NCI-H345 (cell line): ENCODE measurements at places on chromosomes 11 and 22.
A peak's percentile ranks its signal among the peaks of the same experiment; 100 is the strongest.

DNA sequence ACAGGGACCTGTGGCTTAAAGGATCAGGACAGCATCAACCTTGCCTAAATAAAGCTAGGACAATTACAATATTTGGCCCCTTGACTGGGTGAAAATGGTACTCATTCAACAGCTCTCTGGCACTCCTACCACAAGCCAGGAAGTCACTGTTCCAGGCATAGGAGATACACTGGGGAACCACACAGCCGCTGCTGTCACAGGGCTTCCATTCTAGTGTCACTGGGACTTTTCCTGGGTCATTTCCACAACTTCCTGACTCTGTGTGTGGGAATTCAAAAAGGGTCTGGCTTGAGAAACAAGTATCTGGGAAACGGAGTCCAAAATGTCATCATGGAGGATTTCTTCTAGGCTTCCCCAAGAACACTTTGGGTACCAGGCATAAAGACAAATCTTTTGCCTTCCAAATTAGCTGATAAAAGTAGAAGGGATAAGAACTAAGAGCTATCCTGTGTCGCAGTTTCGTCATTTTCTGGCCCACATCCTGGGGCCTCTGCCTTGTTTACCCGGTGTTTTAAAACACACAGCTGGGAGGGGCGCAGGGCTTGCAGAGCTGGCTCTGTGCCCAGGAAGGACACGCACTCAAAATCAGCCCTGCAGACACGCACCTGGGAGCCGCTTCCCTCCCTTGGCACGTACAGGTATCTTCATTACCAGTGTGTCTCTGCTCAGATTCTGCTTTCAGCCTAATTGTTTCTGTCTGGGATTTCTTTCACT lies 38.0 kb downstream of the TMEM45B start:
- peak; percentile 97 for DNase-seq

DNA sequence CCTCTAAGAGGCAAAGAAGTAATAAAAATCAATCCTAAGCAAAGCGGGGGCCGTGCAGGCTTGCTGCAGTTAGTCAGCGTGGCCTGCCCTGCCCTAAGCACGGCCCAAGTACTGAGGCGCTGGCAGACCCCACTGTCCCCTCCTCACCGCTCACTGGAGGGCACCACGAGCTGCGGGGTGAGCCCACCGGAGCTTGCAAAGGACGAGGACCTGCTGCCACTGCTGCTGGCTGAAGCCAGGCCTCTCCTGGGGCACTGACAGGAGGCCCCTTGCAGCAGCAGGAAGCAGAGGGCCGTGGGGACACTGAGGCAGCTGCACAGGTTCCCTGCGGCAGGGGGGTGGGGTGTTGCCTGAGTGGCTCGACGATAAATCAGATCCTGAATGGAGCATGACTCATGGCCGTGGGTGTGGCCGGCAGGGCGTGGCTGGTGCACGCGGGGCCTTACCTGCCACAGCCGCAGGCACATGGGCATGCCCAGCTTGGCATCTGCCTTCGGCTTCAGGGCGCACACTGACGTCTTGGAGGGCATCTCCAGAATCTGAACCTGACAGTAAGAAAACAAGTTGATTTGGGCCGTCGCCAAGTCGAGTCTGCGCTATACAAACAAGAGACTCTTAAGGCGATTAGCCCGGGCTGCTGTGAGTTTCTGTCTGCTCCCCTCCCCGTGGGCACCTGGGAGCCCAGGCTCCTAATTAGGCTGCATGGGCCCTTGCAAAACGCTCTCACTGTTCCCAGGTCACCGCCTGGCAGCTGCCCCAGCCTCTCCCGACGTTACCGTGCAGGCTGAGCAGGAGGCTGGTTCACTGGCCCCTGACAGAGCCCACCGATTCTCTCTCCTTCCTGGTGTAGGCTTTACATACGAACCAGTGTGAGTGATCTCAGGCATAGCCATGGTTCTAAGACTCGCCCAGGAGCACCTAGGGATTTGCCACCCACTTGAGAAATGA lies 45.9 kb downstream of the TBX1 start:
- peak; percentile 25 for DNase-seq

- no peak for DNase-seq
Measured at GRCh38 chr11:82092904-82093303, 640.8 kb downstream of the FAM181B start.

DNA sequence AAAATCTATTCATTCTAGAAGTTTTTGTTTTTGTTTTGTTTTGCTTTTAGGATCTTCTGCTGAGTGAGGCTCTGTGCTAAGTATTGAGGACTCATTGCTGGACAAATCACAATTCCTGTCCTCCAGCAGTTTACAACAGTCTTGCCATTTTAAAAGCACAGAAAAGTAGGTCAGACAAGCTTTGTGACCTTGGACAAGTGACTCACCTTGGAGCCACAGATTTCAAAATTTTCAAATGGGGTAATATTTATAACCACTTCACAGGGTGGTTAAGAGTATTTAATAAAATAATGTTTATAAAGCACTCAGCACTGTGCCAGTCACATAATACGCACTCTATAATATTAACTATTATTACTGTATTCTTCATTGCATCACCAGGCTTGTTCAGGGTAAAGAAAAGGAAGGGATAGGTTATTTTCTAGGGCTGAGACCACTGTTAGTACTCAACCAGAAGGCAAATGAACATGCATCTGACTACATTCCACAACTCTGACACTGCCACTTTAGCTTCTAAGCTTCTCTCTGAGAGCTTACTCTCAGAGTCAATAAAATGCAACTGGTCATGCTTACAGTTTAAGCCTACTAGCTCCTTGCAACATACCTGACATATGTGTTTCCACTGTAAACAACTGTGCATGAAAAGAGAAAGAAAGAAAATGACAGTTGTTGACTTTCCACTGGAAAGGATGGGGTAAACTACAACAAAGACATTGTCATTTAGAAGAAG lies 63.2 kb upstream of the FIBIN start:
- no peak for DNase-seq

DNA sequence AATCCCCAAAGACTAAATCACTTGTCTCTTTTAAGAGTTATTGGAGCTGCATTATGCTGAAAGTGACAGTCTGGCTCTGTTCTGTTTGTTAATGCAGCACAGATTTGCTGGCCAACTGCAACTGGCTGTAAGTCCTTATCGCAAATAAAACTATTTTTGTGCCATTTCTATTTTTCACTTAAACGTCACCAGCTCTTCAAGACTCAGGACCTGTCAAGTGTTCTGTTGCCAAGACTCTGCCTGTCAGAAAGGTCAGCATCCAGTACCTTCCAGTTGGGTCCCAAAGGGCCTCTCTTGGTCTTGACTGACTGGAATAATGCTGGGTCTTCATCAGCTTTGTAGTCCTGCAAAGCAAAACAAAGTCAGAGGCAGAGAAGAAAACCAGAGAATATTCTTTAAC lies 45.6 kb downstream of the PITPNB start:
- DNase-seq, result no peak

DNA sequence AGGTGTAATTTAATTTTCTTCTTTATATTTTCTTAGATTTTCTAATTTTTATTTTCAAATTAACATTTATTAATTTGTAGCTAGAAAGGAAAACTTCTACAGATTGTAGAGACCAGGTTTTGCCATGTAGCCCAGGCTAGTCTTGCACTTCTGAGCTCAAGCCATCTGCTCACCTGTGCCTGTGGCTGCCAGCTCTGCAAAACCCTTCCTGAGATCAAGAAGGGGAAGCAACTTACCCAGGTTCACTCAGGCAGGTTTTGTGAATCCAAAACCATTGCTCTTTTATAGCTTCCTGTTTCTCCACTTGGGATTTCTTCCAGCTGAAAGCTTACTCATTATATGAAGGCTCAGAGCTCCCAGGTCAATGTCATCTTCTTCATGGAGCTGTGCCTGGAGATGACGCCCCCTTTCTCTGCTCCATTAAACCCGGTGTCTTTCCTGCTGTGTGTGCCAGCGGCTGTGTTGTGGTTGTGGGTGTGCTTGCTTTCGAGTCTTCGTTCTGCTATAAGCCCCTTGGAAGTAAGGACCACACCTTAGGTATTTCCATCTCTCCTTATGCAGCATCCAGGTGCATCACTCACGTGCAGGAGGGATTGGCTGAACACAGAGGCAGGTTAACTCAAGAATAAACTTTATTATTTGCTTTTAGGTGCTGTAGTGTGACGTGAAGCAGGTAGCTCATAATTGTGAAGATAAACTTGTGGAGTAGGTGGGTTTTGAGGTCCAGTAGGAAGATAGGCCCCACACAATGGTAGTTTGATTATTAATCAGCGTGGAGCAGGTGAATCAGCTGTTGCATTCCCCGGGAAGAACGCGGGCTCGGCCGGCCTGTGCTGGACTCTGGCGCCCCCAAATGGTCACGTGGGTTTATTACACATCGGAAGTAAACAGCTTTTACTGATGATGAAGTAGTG lies 42.2 kb upstream of the INCENP start:
- peak; percentile 74 for DNase-seq

DNA sequence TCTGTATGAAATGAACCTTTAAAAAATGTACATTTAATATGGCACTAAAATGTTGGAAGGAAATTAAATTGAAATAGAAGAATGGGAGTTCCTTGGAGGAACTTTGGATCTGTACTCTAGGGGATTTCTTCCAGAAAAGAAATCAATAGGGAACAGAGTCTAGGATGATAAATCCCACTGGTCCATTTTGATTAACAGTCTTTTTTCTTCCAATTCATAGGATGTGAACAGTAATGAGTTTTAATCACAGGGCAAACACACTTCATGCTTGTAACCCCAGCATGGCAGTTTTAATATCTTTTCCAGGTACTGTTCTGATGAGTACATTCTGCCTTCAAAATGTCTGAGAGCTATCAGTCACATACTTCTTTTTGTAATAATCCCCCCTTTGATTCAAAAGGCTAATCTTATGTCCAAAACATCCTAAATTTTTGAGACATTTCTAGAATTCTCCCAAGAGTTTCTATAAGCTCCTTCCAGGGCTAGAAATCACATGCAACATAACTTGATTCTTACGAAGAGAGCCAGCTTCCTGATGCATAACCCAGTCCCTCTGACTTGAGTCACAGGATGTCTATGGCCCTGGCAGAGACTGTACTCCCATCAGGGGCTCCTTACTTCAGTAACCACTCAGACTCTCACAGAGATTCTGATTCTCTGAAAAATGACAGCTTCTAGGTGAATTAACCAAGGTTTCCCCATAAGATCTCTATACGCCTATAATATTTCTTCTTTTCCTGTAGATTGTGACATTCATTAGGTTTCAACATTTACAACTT lies 112.9 kb downstream of the SLC36A4 start:
- no peak for DNase-seq

- DNase-seq, result no peak
Measured at GRCh38 chr11:63417174-63417852, 47.7 kb downstream of the SLC22A9 start.

GRCh38 chr11:123640677-123641494 lies 13.5 kb downstream of the SCN3B start:
- DNase-seq, result peak; percentile 43

- DNase-seq, result no peak
Measured at GRCh38 chr11:113417428-113417827, 29.8 kb downstream of the ANKK1 start.

DNA sequence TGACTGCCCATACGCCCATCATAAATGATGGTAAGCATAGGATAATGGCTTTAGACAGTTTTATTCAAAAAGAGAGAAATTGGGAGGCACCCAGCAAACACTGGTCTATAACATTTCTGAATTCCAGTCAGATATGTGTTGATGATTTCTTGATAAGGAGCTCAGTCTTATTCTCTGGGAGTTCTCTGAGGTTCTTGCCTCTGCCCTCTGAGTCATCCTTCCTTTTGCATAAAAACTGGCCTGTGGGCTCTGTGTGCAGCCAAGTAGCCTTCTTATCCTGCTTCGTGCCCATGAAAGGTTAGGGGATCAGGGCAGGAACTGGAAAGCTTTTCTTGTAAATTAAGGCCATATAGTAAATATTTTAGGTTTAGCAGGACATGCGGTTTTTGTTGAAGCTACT lies 48.9 kb downstream of the FAR1 start:
- DNase-seq, result no peak

DNA sequence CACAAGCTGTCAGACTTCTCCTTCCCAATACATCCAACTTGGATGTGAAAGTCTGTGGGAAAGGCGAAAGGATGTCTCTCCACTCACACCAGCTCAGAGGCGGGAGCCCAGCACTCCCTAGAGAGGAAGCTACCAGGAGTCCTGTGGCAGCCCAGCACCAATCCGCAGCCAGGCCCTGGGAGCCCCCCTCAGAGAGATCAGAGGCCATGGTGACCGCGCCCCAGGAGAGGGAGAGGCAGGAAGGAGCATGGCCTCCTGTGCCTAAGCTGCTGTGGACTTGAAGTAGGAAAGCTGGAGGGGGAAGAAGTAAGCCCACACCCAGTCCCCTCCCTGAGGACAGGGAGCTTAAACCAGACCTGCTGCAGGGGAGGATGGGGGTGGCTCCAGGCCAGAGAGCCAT lies 24.4 kb upstream of the IGSF9B start:
- DNase-seq, result no peak

DNA sequence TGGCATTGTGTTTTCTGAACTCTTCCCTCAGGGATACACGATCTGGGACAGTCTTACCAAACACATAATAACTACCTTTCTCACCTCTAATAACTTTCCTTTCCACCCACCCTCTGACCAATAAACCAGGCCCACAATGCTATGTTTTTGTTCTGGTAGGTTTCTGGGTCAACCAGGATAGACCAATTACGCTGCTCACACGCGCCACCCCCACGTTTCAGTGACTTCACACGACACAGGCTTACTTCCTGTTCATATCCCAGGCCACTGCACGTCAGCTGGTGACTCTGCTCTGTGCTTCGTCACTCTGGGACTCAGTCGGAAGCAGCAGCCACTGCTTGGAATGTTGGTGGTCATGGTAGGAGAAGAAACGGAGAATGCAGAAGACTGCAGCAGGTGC lies 2.5 kb downstream of the KRTAP5-4 start:
- DNase-seq, result no peak

DNA sequence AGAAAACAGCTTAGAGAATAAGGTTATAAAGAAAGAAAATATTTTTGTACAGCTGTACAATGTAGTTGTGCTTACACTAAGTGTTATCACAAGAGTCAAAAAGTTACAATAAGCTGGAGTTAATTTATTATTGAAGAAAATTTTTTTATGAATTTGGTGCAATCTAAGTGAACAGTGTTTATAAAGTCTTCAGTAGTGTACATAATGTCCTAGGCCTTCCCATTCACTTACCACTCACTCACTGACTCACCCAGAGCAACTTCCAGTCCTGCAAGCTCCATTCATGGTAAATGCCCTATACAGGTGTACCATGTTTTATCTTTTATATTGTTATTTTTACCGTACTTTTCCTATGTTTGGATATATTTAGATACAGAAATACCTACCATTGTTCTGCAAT lies 34.7 kb downstream of the GDPD4 start:
- DNase-seq, result no peak
